Kidney epithelial cell (primary cell): ENCODE measurements at places on chromosomes 5 and 9. TPM values are rescaled to one million over a fixed set of nuclear protein-coding genes. Genes with fewer than 3 reads are reported as not detected.

DNA sequence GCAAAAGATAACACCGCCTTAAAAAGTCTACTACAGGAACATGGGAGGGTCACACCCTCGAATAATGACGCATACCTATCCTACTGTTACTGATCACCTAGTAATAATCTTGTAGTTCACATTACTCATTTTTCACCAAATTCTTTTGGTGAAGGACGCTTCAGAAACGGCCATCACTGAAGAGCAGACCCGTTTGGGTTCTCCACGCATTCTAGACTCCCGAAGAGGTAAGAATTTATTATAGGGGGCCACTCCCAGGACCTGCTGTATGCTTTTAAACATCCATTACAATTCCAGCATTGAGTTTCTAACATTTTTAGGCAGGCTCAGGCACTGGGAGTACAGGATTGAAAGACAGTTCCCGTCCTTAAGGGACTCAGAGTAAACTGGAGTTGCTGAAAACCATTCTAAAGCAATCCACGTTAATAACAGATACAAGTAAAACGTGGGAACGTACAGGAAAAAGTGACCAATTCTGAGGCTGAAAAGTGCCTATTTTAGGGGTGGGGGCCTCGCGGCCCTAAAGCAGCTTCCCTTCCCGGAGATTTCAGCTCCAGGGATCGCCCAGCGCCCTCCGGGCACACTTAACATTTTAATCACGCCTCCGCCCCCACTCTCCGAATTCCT is at the start of gene FER:
FER (plus strand) TSS at position 124 of the 627 bp plus-strand sequence. CDS start 50,286 bp downstream, outside the sequence.
- peak; percentile 68 for DNase-seq

DNA sequence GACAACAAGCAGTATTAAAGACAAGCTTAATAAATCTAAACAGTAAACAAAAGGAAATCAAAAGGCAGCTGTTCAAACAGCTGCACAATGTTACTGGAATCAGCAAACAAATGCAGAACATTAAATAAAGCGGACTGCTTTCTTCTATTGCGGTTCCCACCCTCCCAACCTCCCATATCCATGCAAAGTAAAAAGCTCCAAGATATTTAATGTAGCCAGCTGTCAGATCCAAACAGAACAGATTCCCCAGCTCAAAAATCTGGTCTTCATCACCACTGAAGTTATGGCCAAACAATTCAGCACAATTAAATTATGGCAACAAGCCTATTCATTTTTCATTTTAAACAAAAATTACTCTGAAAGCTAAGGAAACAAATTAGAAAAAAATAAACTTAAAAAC is 75.9 kb downstream of the SLC38A9 start:
- no peak for DNase-seq

- peak; percentile 43 for DNase-seq
Measured at GRCh38 chr5:119274030-119274766, 81.6 kb upstream of the TNFAIP8 start.

GRCh38 chr5:37888476-37888875 is 48.6 kb upstream of the GDNF start:
- no peak for DNase-seq

DNA sequence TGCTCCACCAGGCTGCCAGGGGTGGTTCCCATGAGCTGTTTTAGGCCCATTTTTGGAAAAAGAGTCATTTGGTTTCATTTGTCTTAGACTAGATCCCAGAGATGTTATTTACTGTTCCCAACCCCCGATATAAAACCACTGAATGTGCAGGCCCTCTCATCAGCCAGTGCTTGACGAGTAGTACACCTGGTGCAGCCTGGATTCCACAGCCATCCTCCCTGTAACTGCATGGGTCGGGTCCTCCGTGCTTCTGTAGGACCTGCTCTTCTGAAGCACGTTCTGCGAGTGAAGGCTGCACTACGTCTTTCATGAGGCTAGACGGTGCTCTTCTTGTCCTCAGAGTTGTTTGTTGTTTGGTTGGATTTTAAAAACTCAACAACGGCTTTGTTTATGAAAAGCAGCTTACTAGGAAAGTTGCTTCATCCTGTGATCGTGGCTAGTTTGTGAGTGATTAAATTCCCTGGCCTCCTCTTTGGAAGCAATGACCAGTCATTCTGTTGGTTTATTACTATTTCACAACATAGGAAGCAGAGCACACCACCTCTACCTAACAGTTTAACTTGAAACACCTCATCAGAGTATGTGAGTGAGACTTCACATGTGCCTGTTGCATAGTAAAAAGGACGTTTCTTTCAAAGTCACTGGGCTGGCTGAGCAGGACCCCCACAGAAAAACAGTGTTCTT is 135.2 kb downstream of the AOPEP start:
- no peak for DNase-seq

GRCh38 chr9:14779566-14780022 is 57.1 kb upstream of the CER1 start:
- DNase-seq = no peak

DNA sequence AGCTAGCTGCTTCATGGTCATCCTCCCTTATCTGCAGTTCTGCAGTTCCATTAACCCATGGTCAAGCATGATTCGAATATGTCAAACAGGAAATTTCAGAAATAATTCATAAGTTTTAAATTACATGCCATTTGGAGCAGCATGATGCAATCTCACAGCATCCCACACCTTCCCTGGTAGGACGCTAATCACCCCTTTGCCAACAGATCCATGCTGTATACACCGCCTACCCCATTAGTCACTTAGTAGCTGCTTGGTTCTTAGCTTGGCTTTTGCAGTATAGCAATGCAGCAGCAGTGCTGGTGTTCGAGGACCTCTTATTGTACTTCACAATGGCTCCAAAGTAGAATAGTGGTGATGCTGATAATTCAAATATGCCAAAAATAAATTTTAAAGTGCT is 739.7 kb upstream of the CDH9 start:
- no peak for DNase-seq

GRCh38 chr9:4225291-4226028 is 74.4 kb downstream of the GLIS3 start:
- DNase-seq = peak; percentile 96

- DNase-seq = peak; percentile 60
Measured at GRCh38 chr5:31193591-31194467, at the start of gene CDH6. Gene CDH6 (plus strand): TSS chr5:31193686. CDS start chr5:31267474, 73,788 bp downstream.

GRCh38 chr5:90184764-90185163 is 224.8 kb downstream of the CETN3 start:
- no peak for DNase-seq

GRCh38 chr5:130975847-130976246 is 189.2 kb downstream of the HINT1 start:
- no peak for DNase-seq

GRCh38 chr5:170536525-170536924 is 32.7 kb downstream of the KCNIP1 start:
- no peak for DNase-seq

DNA sequence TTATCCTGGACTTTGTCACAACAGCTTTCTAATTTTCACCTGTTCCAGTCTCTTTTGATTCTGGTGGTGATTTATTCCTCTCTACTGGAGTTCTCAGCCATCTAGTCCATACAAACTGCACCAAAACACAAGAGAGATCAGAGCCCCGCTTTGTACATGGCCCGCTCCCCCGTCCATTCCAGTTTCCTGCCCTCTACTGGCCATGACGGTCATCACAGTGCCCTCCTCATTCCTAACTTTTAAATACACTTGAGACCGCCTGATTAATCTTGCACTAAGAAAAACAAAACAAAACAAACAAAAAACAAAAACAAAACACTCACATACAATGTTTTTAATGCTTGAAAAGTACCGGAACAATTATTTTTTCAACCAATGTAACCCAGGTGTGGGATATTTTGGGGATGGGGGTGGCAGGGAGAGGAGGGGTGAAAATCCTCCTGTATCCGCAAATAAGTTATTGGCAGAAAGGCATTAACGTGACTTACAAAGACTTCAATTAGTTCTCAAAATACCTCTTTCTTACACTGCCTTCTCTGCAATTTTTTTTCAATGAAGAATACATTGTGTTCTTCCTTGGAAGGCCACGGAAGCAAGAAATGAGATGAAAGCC is 84.8 kb upstream of the PAM start:
- DNase-seq = no peak

DNA sequence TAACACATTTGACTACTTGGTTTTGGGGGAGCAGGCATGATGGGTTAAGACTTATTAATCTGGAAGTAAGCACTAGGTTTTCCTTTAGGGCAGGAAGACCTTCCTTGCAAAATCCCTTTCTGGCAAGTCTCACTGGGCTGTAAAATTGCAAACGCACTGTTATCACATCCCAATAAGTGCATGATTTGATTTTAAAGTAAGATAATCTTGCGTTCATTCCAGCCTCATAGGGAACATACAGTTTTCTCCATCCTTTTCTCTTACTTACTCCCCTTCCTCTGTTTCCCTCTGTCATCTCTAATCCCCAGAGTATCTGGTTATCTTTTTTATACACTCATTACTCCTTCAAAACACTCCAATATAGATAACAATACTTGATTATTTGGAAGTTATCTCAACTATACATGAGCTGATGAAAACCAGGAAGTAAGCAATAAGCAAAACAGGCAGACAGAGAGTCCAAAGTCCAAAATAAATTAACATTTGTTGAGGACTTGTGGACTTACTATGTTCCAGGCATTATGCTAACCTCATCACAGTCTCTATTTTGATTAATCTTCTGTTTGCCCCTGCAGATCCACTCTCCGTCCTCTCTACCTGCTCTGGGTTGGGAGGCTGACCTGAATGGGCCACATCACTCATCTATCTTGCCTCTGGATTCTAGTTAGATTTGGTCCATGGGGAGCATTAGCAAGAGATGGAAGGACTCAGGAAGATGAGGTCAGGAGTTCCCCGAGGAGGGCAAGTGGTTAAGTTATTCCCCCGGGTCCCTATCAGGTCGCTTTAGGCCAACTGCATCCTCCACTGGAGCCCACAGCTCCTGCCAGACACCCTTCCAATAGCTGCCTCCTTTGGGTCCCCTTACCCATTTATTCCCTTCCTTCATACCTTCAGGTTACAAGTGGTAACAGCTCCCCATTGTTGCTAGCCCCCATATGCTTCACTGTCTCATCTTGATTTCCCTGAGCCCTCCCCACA is 60.2 kb downstream of the SLC22A5 start:
- no peak for DNase-seq

DNA sequence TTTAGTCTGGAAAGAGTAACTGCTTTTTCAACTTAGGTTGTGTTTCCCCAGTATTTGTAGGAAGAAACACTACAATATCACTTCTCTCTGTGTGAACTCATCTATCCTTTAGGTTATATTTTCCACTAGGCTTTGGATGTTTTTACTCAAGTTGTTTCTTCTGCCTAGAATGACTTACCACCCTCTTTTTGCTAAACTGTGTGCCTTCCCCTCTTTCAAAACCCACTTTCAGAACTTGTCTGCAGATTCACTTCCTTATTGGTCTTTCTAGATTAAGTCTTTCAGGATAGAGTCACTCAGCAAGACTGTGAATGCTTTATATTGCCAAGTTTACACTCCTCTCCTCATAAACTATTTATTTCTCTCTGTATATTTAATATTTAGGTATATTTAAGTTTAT is 14.2 kb upstream of the CAST start:
- no peak for DNase-seq

DNA sequence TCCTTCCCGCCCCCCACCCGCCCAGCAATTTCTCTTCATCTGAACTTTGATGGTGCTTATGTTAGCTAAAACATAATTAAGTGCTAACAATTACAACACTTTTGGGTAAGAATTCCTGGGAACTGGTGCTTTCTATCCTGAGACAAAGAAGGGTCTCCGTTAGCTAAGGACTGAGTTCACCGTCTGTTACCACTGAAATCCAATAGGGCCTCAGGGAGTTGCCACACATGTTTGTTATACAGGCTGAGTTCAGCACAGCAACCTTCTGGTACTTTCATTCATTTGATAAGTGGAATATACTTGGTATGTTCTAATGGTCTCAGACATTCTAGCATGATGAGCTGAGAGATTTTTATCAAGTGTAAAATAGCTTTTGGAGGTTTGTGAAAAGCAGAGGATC is 437.9 kb downstream of the EFNA5 start:
- DNase-seq = no peak

DNA sequence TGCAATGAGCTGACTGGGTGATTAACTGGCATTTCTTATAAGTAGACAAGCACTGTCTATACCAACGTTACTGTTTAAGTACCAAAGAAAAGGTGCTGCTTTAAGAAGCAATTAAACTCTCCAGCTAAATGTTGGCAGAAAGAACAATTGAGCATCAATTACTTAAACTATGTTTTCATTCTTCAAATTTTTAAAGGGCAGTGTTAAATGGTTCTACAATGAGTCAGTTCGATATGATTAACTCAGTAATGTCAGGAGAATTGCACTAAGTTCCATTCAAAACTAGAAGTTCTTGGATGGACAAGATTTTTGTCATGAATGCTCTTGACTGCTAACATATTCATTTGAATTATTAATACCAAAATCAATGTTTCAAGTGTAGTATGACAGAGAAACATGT is 593.7 kb downstream of the DNAH5 start:
- no peak for DNase-seq

DNA sequence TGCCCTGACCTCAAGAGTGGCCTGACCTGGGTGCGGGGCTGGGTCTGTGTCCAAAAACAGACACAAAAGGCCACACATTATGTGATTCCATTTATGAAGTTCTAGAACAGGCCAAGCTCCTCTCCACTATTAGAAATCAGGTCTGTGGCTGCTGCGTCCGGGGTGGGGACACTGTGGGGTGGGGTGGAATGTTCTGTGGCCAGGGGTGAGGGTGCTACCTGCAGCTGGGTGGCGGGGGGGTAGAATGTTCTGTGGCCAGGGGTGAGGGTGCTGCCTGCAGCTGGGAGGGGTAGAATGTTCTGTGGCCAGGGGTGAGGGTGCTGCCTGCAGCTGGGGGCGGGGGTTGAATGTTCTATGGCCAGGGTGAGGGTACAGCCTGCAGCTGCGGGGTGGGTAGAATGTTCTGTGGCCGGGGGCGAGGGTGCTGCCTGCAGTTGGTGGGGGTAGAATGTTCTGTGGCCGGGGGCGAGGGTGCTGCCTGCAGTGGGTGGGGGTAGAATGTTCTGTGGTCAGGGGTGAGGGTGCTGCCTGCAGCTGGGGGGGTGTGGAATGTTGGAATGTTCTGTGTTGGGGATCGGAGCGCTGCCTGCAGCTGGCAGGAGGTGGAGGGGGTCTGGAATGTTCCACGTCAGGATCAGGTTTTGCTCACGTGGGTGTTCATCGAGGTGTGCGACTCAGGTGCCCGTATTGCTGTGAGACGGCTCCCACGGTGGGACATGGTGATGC is 8.3 kb downstream of the LCN12 start:
- DNase-seq = no peak

Gene TMC1
- not detected in 2 replicates for total RNA-seq

Gene MARCOL
- not detected in 2 replicates for total RNA-seq

Gene RORB
- not detected in 2 replicates for total RNA-seq

Gene RBM18
- total RNA-seq = 17.9 and 21.1 TPM in 2 replicates

Gene LHX6
- total RNA-seq = 0.07 and 0.84 TPM in 2 replicates

Gene NPM1
- 1,219 and 1,455 TPM in 2 replicates for total RNA-seq

Gene RAB3C
- 0.04 TPM in 1 of 2 replicates, not detected in the other for total RNA-seq

Gene C9orf43
- 0.88 and 1.4 TPM in 2 replicates for total RNA-seq

Gene NOXA1
- 0.84 and 1.8 TPM in 2 replicates for total RNA-seq

Gene PCDHA3
- 0.07 and 0.25 TPM in 2 replicates for total RNA-seq

Gene GAPT
- total RNA-seq = not detected in 2 replicates

Gene FBP2
- not detected in 2 replicates for total RNA-seq
